ENCODE measurements at places on chromosomes 4 and X.

GRCh38 chr4:1374706-1375045 lies 27.7 kb downstream of the UVSSA start:
- no peak for DNase-seq

- no peak for DNase-seq
Measured at GRCh38 chrX:39238006-39238405, 436.7 kb downstream of the MID1IP1 start.

DNA sequence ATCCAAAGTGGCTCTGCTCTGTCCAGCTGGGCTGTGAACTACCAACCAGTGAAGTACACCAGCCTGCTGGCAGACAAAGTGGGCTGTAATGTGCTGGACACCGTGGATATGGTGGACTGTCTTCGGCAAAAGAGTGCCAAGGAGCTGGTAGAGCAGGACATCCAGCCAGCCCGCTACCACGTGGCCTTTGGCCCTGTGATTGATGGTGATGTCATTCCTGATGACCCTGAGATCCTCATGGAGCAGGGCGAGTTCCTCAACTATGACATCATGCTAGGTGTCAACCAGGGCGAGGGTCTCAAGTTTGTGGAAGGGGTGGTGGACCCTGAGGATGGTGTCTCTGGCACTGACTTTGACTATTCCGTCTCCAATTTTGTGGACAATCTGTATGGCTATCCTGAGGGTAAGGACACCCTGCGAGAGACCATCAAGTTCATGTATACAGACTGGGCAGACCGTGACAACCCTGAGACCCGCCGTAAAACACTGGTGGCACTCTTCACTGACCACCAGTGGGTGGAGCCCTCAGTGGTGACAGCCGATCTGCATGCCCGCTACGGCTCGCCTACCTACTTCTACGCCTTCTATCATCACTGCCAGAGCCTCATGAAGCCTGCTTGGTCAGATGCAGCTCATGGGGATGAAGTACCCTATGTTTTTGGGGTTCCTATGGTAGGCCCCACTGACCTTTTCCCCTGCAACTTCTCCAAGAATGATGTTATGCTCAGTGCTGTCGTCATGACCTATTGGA lies 22.6 kb downstream of the NLGN3 start:
- DNase-seq, result no peak

DNA sequence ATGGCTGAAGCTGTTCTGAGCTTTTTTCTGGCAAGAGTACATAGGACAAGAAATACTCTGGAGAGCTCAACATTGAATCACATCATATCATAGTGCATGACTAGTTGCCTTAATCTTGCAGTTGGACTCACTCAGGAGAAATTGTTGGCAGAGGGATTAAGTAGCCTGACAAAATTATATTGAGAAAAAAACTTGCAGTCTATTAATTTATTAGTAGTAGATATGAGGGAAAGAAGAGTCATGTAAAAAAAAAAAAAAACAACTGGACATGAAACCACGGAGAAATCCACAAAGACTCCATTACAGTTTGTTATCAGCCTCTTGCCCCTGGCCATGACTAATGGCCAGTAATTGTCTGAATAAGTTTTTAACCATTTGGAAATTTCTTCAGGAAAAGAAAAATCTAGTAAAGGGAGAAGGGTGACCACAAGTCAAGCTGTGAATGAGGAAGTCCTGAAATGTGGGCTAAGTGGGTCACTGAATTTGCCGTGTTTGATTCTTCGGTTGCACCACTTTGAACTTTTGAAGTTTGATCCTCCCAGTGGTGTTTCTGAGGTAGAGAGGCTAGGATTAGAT lies 45.6 kb downstream of the FHL1 start:
- DNase-seq, result peak; percentile 45

DNA sequence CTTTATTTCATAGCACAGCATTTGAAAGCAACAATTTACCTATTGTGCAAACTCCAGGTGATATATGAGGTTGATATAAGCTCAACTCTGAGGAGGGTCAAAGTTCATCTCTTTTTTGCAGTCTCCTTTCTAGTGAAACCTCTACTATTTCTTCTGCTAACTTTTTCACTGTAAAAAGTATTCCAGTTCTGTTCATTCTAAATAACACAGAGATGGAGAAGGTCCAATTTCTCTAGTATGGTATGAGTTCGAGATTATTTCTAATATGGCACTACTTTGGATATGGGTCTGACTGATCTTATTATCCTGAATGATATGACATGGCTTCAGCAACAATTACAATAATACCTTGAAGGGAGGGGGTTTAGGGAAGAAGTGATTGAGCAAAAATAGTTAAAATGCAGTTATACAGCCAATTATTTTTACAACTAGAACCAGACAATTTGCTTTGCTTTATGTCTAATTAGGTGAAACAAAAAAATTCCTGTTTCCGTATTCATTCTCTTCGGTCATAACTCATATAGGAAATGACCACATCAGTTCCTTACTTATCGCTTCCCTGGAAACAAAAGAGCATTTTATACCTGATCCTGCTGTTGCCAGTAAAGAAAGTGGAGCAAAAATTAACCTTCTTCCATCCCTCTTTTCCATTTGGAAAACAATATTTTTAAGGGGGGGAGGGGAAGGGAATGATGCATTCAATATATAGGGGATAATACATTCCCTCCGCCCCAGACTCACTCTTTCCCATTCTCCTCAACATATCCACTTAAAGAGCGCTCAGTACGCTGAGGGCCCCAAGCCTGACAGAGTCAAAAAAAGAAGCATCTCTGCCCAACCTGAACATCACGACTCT lies 1.0 kb downstream of the TBC1D9 start:
- DNase-seq, result no peak

Data from astrocyte of the hippocampus (primary cell).